Stromal cell of bone marrow (primary cell): ENCODE measurements at places on chromosomes 3 and 15.

DNA sequence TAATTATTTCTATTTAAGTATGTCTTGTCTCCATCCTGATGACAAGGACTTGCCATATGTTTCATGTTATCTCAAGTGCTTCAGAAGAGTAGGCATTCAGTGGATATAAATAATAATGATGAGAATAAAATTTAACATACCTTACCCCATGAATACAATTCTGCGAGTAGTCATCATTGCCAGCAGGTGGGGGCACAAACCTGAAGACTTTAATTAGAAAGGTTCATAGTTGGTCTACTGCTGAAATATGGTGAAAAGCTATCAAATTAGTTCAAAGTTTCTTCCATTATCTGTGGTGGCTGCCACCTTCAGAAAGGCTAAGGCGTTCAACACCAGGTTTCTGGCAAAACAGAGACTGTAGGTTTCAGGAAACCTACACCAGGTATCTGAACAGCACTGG is 100.9 kb downstream of the P3H2 start:
- DNase-seq: no peak

- peak; percentile 65 for DNase-seq
These were observed 8.7 kb upstream of the CAMK1 start for GRCh38 chr3:9778143-9779074.

DNA sequence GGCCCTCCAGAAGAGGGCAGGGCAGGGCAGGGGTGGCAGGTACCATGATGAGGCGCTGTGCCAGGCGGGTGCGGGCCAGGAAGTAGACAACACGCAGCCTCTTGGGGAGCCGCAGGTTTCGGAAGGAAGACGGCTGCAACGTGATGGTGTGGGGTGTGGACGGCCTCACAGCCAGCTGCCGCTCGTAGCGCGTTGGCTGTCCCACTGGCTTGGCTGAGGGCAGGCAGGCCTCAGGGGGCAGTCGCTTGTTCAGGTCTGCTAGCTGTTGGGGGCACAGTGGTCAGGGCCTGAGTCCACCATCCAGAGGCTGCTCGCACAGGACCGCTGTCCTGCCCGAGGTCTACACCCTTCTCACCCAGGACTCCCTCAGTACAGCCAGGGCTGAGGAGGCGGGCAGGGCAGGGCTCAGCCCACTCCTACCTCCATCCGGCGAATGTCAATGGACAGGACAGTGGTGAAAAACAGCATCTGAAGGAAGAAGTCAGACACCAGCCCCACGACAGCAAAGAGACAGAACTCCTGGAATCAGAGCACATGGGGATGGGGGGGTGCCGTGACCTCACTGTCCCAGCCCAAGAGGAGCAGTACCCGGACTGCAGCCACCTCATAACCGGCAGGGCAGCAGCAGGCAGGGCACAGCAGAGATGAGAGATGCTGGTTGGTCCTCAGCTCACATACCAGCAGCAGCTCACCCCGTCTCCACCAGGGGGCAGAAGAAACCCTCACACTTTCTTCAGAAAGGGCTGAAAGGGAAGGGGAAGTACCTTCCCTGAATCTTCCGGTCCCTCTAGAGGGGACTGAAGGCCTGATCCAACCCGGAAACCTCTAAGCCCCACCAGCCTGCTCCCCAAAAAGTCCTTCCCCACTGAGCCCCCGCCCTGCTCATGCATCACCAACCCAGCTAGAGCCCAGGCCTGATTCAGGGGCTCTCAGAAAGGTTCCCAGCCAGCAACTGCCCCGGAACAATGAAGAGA is 40.0 kb downstream of the PTPN23 start:
- DNase-seq: peak; percentile 79

DNA sequence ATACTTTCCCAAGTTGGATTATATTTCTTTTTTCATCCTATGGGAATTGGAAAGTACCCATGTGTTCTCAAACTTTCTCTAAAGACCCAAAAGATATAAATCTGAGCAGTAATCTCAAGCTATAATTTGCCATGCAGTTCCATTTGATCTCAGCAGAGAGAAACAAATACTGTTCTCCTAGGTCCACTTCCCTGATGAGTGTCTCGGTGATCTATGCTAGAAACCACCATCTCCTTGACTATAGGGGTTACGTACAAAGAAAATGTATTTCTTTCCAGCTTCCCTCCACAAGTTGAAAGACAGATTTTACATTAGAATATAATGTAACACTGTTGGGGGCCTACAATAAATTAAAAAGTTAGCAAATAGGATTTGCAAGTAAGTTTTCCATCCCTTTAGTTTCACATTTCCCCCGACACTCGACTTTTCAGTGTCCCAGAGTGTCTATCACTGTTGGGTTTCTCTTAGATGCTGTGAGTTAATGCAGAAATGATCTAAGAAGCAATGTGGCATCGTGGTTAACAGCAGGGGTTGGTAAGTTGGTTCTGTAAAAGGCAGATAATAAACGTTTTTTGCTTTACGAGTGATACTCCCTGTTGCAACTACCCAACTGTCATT is 465.1 kb upstream of the CFAP20DC start:
- no peak for DNase-seq

- DNase-seq: peak; percentile 89
These were observed 55.0 kb downstream of the TMEM44 start for GRCh38 chr3:194577986-194578905.

GRCh38 chr15:101447561-101448071 is 41.9 kb downstream of the PCSK6 start:
- DNase-seq: no peak

- DNase-seq: no peak
These were observed 44.0 kb upstream of the MAGI1 start for GRCh38 chr3:66082679-66083078.

DNA sequence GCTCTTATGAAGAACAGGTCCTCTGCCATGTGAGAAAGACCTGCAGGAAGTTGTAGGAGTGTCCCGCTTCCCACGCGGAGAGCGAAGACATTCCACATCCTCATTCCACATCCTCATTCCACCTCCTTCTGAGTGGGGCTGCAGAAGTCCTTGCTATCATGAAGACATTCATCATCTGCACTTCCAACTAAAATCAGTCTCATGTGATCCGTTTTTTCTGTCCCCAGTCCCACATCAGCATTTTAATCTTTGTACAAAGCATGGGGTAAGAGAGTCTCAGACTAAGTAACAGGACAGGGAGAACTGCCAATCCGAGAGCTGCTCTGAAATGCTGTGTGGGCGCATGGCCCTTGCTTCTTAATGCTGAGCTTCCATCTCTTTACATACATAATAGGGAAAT is 227.2 kb downstream of the RSRC1 start:
- no peak for DNase-seq

- no peak for DNase-seq
These were observed 1444.5 kb upstream of the CADM2 start for GRCh38 chr3:83514130-83514914.

DNA sequence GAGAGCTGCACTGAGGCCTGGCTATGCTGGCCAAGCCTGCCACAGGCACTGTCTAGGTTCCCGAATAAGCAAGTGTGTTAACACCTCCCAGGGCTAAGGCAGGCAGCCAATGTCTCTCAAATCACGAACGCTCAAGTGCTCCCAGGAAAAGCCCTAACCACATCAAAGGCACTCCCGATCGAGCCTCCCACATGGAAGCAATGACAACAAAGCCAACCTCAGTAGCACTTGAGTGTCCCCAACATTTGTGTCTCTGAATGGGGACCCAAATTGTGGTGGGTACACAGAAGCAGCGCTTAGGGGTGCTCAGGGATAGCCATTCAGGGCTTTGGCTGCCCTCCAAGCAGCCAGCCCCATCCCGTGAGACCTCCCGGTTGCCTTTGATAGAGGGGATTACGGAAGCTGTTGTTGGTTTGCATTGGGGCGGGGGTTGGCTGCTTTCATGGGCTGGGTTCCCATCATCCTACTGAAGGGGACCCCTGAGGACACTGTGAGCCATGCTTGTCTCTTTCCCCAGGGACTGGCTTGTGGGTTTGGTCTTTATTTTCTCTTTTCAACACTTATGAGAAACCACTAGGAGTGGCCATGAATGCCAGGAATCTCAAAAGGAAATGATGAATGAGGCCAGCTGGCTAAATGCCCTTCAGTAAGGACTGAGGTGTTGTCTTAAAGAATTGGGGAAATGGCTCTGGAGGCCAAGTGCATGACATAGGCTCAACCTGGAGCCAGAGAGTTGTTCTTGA is 234.1 kb upstream of the FEZF2 start:
- DNase-seq: peak; percentile 68

DNA sequence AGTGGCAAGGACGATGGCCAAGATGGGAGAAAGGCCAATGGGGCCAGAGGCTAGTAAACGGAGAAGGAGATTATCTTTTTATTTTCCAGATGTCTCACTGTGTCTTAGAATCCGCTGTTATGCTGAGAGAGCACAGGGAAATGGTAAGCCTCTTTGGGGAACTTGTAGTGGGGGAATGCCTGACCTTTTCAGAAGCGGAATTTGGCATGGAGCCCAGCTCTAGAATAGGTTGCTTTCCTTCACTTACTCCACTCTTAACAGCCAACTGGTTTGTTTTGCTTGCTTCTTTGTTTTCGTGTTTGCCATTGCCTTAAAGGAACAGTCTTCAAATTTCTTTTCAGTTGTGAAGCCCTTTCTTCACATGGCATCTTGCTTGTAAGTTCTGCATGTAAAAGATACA is 316.2 kb upstream of the THRB start:
- DNase-seq: no peak

DNA sequence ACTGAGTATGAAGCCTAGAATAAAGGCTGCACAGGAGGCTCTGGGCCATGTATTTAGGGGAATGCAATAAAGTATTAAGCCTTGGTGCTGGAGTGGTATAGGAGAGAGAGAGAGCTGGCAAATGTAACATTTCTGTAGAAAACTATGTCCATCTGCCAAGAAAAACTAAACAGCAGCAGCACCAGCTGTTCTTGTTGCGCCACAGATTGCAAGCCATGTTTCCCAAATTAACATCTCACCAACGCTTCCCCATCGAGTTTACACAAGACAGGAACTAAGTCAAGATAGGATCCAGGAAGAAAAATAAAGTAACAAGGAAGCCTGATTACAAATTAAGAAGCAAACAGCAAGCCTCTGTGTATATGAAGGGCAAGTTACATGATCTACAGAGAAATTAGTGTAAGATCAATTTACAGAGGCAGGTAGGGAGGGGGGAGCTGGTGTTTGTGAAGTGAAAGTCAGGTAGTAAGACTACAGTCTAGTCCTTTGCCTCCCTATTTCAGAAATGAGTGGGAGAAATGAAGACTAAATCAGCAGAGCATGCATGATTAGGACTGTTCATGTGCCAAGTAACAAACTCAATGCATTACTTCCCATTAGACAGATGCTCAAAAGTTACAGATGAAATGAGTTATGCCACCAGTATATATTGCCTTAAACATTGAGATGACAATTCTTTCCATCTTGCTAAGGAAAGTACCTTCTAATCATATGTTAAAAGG is 900.5 kb downstream of the EPHA3 start:
- no peak for DNase-seq

DNA sequence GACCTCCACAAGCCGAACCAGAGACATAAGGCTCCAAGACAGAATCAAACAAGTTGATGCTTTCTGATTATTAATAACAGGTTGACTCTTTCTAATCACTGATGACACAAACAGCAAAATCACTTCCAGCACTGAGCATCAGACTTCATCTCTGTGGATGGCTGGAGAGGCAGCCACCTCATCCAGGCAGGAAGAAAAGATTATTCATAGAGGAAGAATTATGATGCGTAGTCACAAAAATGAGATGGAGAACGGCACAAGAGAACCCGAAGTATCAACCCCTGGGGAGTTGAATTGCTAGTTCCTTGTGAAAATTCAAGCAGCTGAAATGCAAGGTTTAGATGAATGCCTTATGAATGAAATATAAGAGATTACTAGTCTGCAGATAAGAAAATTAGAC is 49.9 kb upstream of the LMCD1 start:
- peak; percentile 65 for DNase-seq

- DNase-seq: no peak
These were observed 76.2 kb downstream of the TGFBR2 start for GRCh38 chr3:30682434-30683155.

- DNase-seq: no peak
These were observed 111.7 kb upstream of the CNTN6 start for GRCh38 chr3:981156-981555.

GRCh38 chr15:52234596-52235541 is 43.7 kb upstream of the GNB5 start:
- no peak for DNase-seq

GRCh38 chr3:27533261-27533607 is 49.0 kb upstream of the SLC4A7 start:
- no peak for DNase-seq

DNA sequence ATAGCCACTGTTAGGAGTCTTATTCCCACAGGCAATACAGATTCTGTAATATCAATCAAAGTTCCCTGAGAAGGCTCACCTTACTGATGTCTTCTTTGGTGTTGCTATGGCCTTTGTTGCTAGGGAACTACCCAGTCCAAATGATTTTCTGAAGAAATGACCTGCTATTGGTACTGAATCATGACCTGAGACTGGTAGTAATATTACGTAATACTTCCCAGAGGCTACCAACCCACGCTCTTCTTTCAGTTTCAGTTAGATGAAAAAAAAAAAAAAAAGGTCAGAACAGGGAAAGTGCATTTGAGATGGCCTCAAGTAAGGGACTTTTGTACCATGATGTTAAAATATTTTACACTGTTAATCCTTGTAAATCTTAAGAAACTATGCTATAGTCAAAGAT is 1092.5 kb upstream of the EPHA6 start:
- DNase-seq: no peak

- DNase-seq: no peak
These were observed 958.8 kb downstream of the DIPK2A start for GRCh38 chr3:144930431-144930830.

- no peak for DNase-seq
These were observed 12.8 kb downstream of the GABRA5 start for GRCh38 chr15:26879706-26880105.

DNA sequence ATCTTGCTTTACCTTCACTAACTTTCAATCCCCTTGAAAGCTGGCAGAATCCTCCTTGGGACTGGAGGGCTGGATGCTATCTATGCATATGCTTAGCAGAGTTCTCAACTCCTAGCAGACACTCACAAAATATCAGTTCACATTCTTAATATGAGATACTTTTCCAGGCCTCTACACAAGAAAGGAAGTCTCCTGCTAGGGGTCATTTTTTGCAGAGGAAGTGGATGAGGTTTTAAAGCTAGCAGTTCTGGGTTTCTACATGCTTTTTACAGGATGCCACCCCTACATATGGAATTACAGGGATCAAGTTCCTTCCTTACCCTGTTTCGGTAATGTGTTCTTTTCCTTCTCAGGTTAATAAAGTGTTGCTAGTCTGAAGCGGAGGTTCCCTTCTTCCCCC is 206.3 kb upstream of the TP63 start:
- DNase-seq: no peak

DNA sequence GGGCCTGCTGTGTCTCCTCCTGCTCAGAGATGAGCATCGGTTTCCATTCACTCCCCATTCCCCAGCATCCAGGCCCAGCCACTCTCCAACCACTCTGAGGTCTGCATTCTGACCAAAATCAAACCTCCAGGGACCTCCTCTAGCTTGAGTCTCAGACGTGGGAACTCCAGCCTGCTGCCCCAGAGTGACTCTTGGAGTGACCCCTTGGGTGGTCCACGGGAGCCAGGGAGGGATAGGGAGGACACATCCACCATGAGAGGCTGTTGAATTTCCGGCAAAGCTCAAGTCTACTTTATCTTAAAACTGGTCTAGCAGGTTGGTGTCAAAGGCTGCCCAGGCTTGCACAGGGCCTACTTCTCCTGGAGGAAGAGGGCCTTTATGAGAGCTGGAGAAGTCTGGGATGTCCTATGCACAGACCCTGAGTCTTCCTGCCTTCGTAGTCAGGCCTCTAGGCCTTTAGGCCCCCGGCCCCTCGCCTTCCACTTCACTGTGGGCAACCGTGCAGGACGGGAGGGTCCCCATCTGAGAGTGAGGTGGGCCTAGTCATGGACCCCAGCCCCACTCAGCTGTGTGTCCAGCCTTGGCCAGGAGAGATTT is 8.9 kb downstream of the CISH start:
- DNase-seq: no peak
